BJ (cell line): ENCODE measurements at places on chromosomes 11 and 22. TPM values are rescaled to one million over a fixed set of nuclear protein-coding genes. Genes with fewer than 3 reads are reported as not detected.

APOBEC3B gene
- 14.2 and 16.0 TPM in 2 replicates for polyA plus RNA-seq

POU2AF3 gene
- not detected in 2 replicates for polyA plus RNA-seq

CST6 gene
- polyA plus RNA-seq, result 4.8 and 5.9 TPM in 2 replicates

NRIP3 gene
- polyA plus RNA-seq, result 4.7 and 7.1 TPM in 2 replicates

FERMT3 gene
- 0.83 and 1.9 TPM in 2 replicates for polyA plus RNA-seq

LMNTD2 gene
- 1.6 and 2.5 TPM in 2 replicates for polyA plus RNA-seq

OR11H1 gene
- not detected in 2 replicates for polyA plus RNA-seq

LMO2 gene
- polyA plus RNA-seq, result not detected in 2 replicates

MAPK11 gene
- 11.2 and 19.6 TPM in 2 replicates for polyA plus RNA-seq

JAM3 gene
- polyA plus RNA-seq, result 41.2 and 42.3 TPM in 2 replicates

MMP8 gene
- not detected in 2 replicates for polyA plus RNA-seq

RASSF10 gene
- polyA plus RNA-seq, result not detected in 2 replicates

UBQLNL gene
- polyA plus RNA-seq, result 0.25 and 0.31 TPM in 2 replicates

TAF1D gene
- polyA plus RNA-seq, result 32.8 and 87.6 TPM in 2 replicates

PDE3B gene
- 0.06 TPM in 2 replicates for polyA plus RNA-seq

SUSD2 gene
- 2.6 and 5.2 TPM in 2 replicates for polyA plus RNA-seq

KCNQ1 gene
- not detected in 2 replicates for polyA plus RNA-seq

CDC45 gene
- polyA plus RNA-seq, result 12.9 and 13.8 TPM in 2 replicates

OR56A1 gene
- polyA plus RNA-seq, result not detected in 2 replicates

TMPRSS13 gene
- polyA plus RNA-seq, result not detected in 2 replicates

YPEL4 gene
- 0.26 TPM in 2 replicates for polyA plus RNA-seq

DYNC2H1 gene
- polyA plus RNA-seq, result 6.1 and 11.0 TPM in 2 replicates

LIF gene
- polyA plus RNA-seq, result 3.8 and 5.8 TPM in 2 replicates

FIBIN gene
- polyA plus RNA-seq, result 24.7 and 29.0 TPM in 2 replicates

LRRC4C gene
- polyA plus RNA-seq, result 0.04 TPM in 1 of 2 replicates, not detected in the other

TBX10 gene
- not detected in 2 replicates for polyA plus RNA-seq

SLC22A6 gene
- polyA plus RNA-seq, result not detected in 2 replicates

EFEMP2 gene
- polyA plus RNA-seq, result 258 and 497 TPM in 2 replicates
